SJCRH30 (cell line): ENCODE measurements at places on chromosomes 11 and 22. TPM values are rescaled to one million over a fixed set of nuclear protein-coding genes. Genes with fewer than 3 reads are reported as not detected.

CNGA4 gene
- total RNA-seq, result not detected in 2 replicates

OR52H1 gene
- total RNA-seq, result not detected in 2 replicates

OR6A2 gene
- total RNA-seq, result not detected in 2 replicates

LDLRAD3 gene
- 36.5 and 38.8 TPM in 2 replicates for total RNA-seq

ABTB2 gene
- total RNA-seq, result 0.83 and 1.1 TPM in 2 replicates

MYBPC3 gene
- total RNA-seq, result not detected in 2 replicates

DERL3 gene
- not detected in 2 replicates for total RNA-seq

GSTT2 gene
- total RNA-seq, result 0.58 and 0.75 TPM in 2 replicates

SERHL2 gene
- total RNA-seq, result 6.9 and 7.2 TPM in 2 replicates

PGA4 gene
- not detected in 2 replicates for total RNA-seq

SLC3A2 gene
- total RNA-seq, result 106 and 109 TPM in 2 replicates

FADS2 gene
- 13.3 and 14.2 TPM in 2 replicates for total RNA-seq

MMP27 gene
- not detected in 2 replicates for total RNA-seq

BARX2 gene
- total RNA-seq, result 0.06 and 0.18 TPM in 2 replicates

TM7SF2 gene
- total RNA-seq, result 2.9 and 3.7 TPM in 2 replicates

FHIP1B gene
- 16.2 and 17.2 TPM in 2 replicates for total RNA-seq

ACTN3 gene
- not detected in 2 replicates for total RNA-seq

OR9G1 gene
- not detected in 2 replicates for total RNA-seq

OR8D4 gene
- total RNA-seq, result not detected in 2 replicates

HORMAD2 gene
- total RNA-seq, result not detected in 2 replicates

PIH1D2 gene
- 0.99 and 1.4 TPM in 2 replicates for total RNA-seq

OR52N4 gene
- total RNA-seq, result not detected in 2 replicates

NAALAD2 gene
- total RNA-seq, result 0.06 TPM in 1 of 2 replicates, not detected in the other

C11orf91 gene
- total RNA-seq, result 0.15 TPM in 1 of 2 replicates, not detected in the other

GLYATL2 gene
- not detected in 2 replicates for total RNA-seq

GPR83 gene
- total RNA-seq, result 0.04 and 0.05 TPM in 2 replicates

RBMXL2 gene
- total RNA-seq, result not detected in 2 replicates

KIRREL3 gene
- 0.06 and 0.08 TPM in 2 replicates for total RNA-seq

MPZL3 gene
- total RNA-seq, result 0.10 and 0.12 TPM in 2 replicates

SAA2 gene
- total RNA-seq, result not detected in 2 replicates

HBE1 gene
- total RNA-seq, result 0.26 TPM in 1 of 2 replicates, not detected in the other

TRIM48 gene
- total RNA-seq, result not detected in 2 replicates

NCR3LG1 gene
- 7.8 and 8.1 TPM in 2 replicates for total RNA-seq

H19 gene
- 0.10 TPM in 1 of 2 replicates, not detected in the other for total RNA-seq

OR10A2 gene
- not detected in 2 replicates for total RNA-seq

CCDC89 gene
- 4.4 and 5.0 TPM in 2 replicates for total RNA-seq

ARHGAP20 gene
- not detected in 2 replicates for total RNA-seq

CD3D gene
- total RNA-seq, result not detected in 2 replicates

PDE3B gene
- total RNA-seq, result 23.5 and 26.0 TPM in 2 replicates

OTUB1 gene
- total RNA-seq, result 79.4 and 80.8 TPM in 2 replicates
